ENCODE measurements at places on chromosomes 5 and 9.

- no peak for DNase-seq
These were observed 553.8 kb downstream of the PTPRD start for GRCh38 chr9:10059044-10059443.

DNA sequence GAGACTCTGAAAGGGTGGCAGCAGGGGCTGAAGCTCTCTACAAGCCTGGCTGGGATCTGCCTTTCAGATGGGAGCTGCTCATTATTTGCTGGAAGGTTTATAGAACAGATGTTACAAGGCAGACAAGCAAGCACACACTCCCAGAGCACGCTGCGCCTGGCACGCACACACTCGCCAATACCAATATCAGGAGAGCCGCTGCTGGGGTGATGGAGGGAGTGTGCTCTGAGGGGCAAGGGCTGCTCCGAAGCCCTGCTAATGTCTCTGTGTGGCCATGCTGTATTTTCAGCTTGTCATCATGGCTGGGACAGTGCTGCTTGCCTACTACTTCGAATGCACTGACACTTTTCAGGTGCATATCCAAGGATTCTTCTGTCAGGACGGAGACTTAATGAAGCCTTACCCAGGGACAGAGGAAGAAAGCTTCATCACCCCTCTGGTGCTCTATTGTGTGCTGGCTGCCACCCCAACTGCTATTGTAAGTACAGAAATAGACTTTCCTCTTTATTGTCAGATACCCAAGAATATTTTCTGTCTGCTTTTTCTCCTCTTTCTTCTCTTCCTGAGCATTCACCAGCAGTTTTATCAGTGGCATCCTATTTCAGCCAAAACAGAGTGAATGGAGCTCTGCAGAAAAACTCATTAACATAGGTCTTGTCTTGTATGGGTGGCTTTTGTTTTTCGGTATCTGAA, 115.1 kb downstream of the BAAT start:
- no peak for DNase-seq

DNA sequence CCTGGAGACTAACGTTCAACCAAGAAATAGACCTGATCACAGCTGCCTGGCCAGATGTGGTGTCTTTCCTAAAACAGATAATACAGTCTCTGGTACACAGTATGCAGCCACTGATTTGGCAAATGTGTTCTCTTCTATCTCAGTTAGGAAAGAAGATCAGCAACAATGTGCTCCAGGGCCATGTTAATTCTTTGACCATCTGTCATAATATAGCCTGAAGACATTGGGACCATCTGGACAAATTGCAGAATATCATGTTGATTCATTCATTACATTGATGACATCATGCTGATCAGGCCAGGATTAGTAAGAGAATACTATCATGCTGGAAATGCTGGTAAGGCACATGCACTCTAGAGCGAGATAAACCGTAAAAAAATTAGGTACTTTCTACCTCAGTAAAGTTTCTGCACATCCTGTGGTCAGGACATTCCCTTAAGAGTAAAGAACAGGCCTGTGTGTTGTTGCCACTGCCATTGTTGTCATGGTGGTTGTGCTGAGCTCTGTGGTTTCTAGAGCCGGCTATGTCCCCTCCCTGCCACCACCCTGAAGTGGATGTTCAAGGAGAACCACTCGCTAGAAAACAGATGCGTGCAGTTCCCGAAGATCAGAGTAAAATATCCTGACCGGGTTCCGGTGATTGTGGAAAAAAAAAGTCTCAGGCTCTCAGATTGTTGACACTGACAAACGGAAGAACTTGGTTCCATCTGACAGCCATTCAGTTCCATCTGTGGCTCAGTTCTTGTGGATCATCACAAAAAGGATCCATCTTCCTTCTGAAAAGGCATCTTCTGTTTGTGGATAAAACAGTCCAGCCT, 6.4 kb upstream of the JMY start:
- no peak for DNase-seq

DNA sequence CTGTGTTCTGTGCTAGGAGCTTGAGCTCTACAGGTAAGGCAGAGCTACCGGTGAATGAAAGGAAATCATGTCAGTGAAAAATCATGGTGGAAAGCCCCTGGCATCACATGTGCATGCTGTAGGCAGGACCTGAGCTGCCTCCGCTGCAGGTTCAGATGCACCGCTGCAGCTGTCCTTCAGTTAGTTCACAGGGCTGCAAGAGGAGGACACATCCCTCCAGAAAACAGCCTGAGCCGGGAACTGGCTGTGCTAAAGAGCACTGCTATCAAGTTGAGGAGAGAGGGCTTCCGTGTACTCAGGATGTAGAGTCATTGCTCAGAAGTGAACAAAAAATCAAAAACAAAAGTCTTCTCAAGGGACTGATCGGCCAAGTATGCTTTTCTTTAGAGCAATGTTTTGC, 138.6 kb downstream of the ERCC6L2 start:
- DNase-seq = peak; percentile 33

- no peak for DNase-seq
These were observed 24.8 kb upstream of the OBP2B start for GRCh38 chr9:133233681-133234432.

- peak; percentile 60 for DNase-seq
These were observed 6.1 kb upstream of the DPM2 start for GRCh38 chr9:127943731-127944144.

All from activated effector memory CD4-positive, alpha-beta T cell treated with Interleukin-2 at 50 U/mL for 16 hours (primary cell).